ENCODE measurements at places on chromosomes 5 and 9.

GRCh38 chr5:151925340-151925739 is 689 bp upstream of the GLRA1 start:
- no peak for DNase-seq

DNA sequence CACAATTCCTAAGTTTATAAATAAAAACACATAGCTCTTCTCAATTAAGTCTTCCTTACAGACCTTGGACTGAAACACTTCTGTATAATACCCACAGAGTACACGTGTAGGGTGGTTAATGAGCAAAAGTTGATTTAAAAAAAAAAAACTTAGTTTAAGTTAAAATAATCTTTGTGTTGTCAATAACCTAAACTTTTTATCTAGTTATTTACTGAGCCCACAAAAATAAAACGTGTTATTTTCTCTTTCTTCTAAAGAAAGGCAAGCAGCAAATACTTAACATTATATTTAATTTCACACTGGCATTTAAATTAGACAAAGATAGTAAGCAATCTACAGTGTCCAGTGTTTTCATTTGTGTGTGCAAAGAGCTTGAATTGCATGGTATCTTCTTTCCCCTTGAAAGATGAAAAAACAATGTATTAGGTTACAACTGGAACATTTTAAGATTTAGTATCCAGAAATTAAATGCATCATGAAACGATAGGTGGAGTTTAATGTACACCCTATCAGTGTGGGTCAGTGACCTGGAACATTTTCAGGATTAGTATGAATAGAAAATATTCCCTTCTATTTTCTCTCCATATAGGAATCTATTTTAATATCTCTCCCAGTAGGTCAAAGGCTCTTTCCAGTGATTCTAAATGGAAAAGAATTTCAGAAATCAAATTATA is 1014.8 kb downstream of the NR2F1-AS1 start:
- DNase-seq, result no peak

DNA sequence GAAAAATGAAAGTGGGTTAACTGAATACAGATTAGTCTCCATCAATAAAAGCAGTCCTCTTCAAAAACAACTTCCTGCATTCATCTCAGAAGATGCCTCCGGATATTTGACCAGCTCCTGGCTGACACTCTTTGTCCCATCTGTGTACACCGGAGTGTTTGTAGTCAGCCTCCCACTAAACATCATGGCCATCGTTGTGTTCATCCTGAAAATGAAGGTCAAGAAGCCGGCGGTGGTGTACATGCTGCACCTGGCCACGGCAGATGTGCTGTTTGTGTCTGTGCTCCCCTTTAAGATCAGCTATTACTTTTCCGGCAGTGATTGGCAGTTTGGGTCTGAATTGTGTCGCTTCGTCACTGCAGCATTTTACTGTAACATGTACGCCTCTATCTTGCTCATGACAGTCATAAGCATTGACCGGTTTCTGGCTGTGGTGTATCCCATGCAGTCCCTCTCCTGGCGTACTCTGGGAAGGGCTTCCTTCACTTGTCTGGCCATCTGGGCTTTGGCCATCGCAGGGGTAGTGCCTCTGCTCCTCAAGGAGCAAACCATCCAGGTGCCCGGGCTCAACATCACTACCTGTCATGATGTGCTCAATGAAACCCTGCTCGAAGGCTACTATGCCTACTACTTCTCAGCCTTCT is 16.6 kb downstream of the F2R start:
- DNase-seq, result no peak

- DNase-seq, result no peak
These were observed 96.5 kb downstream of the GADD45G start for GRCh38 chr9:89701221-89701798.

GRCh38 chr5:103207653-103208052 is 50.9 kb upstream of the MACIR start:
- DNase-seq, result no peak

DNA sequence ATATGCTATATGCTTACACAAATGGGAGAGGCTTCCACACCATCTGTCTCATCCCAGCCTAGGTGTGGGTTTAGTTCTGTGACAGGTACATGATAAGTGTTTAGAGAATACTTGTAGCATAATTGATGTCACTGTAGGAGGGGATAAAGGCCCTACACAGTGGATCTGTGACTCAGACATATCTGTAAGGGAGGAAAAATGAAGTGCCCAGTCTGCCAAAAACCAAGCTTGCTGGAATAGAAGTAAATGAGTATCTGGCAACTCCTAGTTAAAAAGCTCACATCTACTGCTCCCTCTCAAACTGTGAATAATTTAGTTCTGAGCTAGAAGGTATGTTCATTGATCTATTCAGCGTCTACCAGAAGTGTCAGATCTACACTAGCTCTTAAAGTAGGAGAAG is 38.9 kb upstream of the FAM174A start:
- DNase-seq, result no peak

- DNase-seq, result no peak
These were observed 73.5 kb downstream of the PRRT1B start for GRCh38 chr9:131618785-131619184.

GRCh38 chr5:1782385-1783215 is 17.0 kb downstream of the MRPL36 start:
- DNase-seq, result no peak

- no peak for DNase-seq
These were observed 48.9 kb downstream of the PDE6A start for GRCh38 chr5:149895416-149896345.

- no peak for DNase-seq
These were observed 134.1 kb downstream of the NUDT12 start for GRCh38 chr5:103428411-103428871.
